Activated B cell treated with CpG ODN at 0.5 μM for 24 hours (primary cell): ENCODE measurements at places on chromosomes 2 and 18. TPM values are rescaled to one million over a fixed set of nuclear protein-coding genes. Genes with fewer than 3 reads are reported as not detected.

GRCh38 chr18:27735117-27735516, 441.8 kb downstream of the CDH2 start:
- no peak for DNase-seq

GRCh38 chr2:76251342-76251741, 540.6 kb upstream of the GCFC2 start:
- DNase-seq = no peak

- DNase-seq = no peak
Measured at GRCh38 chr2:191867507-191867847, 20.6 kb upstream of the CAVIN2 start.

GRCh38 chr18:29871246-29871645, 1171.3 kb downstream of the DSC3 start:
- DNase-seq = no peak

DES gene
- not detected in 2 replicates for total RNA-seq

VWA3B gene
- total RNA-seq = not detected in 2 replicates
